Foreskin keratinocyte (primary cell): ENCODE measurements at places on chromosomes 1 and 21.

DNA sequence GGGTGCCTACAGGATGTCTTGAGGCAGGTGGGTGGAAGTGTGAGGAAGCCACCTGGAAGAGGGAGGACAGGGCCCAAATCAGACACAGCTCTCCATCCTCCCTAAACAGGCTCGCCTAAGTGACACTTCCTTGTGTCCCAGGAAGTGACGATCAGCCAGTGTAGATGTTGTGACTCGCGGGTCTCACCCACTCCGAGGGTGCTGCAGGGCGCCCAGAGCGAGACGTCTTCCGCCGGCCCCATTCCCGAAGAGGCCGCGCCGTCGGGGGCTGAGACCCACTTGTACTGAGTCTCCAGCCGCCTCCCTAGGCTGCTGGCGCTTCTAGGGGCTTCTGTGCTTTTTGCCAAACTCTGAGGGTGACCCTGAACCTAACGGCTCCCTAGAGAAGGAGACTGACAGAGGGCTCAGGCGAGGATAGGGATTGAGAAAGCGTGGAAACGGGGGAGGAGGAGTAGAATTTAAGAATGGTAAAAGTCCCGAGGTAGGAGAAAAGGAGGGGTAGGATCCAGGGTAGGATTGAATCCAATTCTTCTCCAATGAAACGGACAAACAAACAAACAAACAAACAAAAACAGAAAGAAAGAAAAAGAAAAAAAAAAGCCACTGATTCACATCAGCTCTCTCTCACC lies 543 bp upstream of the MARK1 start:
- no peak for DNase-seq

GRCh38 chr1:174217787-174218574 lies 58.7 kb downstream of the RABGAP1L start:
- DNase-seq = no peak

DNA sequence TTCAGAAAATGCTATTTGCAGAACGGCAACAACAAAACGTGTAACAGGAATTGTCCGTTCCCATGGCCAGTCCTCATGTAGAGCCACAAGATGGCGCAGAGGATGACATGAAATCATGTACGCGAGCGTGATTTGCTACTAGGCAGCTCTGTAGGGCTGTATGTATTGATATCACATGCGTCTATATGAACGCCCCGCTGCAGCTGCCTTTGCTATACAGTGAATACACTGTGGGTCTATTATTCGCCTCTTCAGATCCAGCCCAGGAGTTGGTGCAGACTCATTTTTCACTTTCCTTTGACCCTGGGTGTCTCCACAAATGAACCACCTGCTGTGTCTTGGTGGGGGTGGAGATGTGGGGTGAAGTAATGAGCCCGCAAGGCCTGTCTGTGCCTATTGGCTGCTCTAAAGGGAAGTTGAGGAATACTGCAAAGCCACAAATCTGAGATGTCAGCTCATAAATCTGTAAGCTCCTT lies 361.5 kb downstream of the KIF26B start:
- DNase-seq = no peak

DNA sequence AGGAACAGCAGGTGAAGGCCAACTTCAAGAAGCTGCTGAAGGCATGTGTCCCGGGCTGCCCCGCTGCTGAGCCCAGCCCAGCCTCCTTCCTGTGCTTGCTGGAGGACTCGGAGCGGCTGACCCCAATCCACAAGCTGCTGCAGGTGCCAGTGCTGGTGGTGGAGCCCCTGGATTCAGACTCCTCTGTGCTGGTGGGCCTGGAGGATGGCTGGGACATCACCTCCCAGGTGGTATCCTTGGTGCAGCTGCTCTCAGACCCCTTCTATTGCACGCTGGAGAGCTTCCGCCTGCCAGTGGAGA lies 20.1 kb upstream of the NPPB start:
- no peak for DNase-seq

GRCh38 chr1:51875291-51875772 lies 3.2 kb downstream of the NRDC start:
- no peak for DNase-seq

- no peak for DNase-seq
Observed at GRCh38 chr1:35536556-35537162, 20.5 kb downstream of the KIAA0319L start.

GRCh38 chr1:84581648-84582047 lies 7.4 kb upstream of the CTBS start:
- no peak for DNase-seq

DNA sequence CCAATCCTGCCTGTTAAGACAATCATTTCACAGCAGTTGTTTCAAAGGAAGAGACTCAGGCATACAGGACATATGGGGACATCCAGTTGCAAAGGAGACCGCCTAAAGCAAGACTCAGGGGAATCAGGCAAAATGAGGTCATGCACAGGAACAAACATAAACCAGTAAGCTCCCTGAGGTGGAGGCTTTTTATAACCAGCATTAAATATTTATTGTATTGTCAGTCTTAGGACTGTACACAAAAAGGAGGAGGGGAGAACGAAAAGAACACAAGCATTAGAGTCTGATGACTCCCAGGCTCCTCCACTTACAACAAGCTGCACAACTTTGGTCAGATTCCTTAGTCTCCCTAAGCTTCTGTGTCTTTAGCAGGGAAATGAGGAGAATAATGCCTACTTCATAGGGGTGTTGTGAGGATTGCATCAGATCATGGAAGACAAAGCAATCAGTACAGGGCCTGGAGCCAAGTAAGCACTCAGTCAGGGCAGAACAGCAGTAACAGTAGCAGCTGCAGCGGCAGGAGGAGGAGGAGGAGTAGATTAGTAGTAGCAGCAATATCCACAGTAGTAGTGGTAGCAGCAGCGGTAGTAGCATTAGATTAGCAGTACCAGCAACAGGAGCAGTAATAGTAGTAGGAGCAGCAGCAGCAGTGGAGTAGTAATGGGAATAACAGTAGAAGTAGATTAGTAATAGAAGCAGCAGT lies 54.2 kb upstream of the SPATA6 start:
- no peak for DNase-seq
